ENCODE measurements at places on chromosomes 11 and 22.

DNA sequence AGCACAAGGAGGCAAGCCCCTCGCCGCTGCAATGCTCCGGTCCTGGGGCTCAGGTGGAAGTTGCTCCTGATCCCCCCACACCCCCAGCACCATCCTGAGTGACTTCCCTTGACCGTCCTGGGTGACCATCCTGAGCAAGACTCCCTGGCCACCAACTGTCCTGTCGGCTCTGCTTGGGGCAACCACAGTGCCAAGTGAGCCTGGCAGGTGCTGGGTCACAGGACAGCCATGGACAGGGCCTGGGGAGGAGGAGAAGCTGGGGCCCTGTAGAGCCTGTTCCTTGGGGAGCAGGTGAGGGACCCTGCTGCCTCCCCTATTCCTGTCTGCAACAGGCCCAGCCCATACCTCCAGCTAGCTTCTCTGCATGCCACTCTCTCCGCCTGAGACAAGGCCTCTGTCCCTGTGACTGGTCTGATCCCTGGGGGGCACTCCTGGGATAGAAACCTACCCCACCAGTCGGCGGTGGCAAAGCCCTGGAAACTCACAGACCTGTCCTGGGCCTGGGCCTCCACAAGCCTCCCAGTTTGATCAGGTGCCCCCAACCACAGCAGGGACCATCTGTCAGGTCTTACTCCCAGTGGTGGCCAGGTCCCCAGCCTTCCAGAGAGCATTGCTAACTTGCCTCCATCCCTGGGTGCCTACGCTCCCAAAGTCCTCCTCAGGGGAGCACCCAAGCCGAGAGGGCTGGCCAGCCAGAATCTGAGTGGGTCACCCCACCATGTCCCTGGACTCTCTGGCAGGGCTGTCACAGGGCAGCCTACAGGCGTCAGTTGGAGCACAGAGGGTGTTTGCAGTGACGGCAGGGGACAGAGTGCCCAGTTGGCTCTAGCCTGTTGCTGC is 68.7 kb upstream of the WNT7B start:
- DNase-seq = no peak

GRCh38 chr11:16261836-16262644 is 94.3 kb downstream of the SOX6 start:
- DNase-seq = no peak

GRCh38 chr11:75577207-75577606 is 15.2 kb downstream of the SERPINH1 start:
- peak; percentile 32 for DNase-seq

DNA sequence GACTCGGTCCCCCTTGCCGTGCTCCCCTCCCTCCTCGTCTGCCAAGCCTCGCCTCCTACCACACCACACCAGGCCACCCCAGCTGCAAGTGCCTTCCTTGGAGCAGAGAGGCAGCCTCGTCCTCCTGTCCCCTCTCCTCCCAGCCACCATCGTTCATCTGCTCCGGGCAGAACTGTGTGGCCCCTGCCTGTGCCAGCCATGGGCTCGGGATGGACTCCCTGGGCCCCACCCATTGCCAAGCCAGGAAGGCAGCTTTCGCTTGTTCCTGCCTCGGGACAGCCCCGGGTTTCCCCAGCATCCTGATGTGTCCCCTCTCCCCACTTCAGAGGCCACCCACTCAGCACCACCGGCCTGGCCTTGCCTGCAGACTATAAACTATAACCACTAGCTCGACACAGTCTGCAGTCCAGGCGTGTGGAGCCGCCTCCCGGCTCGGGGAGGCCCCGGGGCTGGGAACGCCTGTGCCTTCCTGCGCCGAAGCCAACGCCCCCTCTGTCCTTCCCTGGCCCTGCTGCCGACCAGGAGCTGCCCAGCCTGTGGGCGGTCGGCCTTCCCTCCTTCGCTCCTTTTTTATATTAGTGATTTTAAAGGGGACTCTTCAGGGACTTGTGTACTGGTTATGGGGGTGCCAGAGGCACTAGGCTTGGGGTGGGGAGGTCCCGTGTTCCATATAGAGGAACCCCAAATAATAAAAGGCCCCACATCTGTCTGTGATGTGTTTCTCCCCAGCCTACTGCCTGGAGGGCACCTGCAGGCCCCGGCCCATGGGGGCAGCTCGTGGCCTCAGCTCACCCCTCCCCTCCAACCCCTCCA is 29.8 kb downstream of the CAPN1 start:
- DNase-seq = no peak

- DNase-seq = no peak
Observed at GRCh38 chr11:77069336-77069968, 2.7 kb downstream of the CAPN5 start.

GRCh38 chr11:114132944-114133394 is 73.5 kb downstream of the ZBTB16 start:
- no peak for DNase-seq

- no peak for DNase-seq
Observed at GRCh38 chr11:40183073-40184064, 1276.1 kb downstream of the LRRC4C start.

All from activated CD8-positive, alpha-beta memory T cell treated with anti-CD3 and anti-CD28 coated beads for 1 hour (primary cell).